ENCODE measurements at places on chromosomes 11 and 22. TPM values are rescaled to one million over a fixed set of nuclear protein-coding genes. Genes with fewer than 3 reads are reported as not detected.

DNA sequence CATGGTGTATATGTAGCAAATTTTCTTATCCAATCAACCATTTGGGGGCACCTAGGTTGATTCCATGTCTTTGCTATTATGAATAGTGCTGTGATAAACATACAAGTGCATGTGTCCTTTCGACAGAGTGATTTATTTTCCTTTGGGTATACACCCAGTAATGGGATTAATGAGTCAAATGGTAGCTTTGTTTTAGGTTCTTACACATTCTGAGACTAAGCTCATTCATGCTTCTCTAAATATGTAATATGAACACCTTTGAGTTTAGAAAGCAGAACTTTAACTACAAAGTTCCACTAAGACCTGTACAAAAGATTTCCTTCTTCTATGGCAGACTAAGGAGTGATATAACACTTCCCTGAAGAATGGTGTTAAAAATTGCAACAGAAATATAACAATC is 627.0 kb downstream of the KCNA4 start:
- peaks cover 17% of the 10 kb centered on the region for H3K27me3 ChIP-seq
- H3K4me3 ChIP-seq, result no peak overlapping the region
- DNase-seq, result no peak
- no peak overlapping the region for H3K27ac ChIP-seq
- no peaks in the 10 kb centered on the region for H3K36me3 ChIP-seq

GRCh38 chr11:30650266-30650665 is 64.1 kb upstream of the MPPED2 start:
- H3K36me3 ChIP-seq, result no peaks in the 10 kb centered on the region
- no peak overlapping the region for H3K27ac ChIP-seq
- no peak overlapping the region for H3K4me3 ChIP-seq
- no peaks in the 10 kb centered on the region for H3K4me1 ChIP-seq
- no peak for DNase-seq

GRCh38 chr22:39622881-39623367 is 52.4 kb downstream of the CACNA1I start:
- DNase-seq, result peak; percentile 74
- peaks cover 11% of the 10 kb centered on the region for H3K27me3 ChIP-seq
- H3K4me1 ChIP-seq, result peaks cover 3% of the 10 kb centered on the region
- H3K27ac ChIP-seq, result no peak overlapping the region

WT1 gene
- total RNA-seq, result not detected

MUC5AC gene
- not detected for total RNA-seq

BAIAP2L2 gene
- 0.52 TPM for total RNA-seq

DNA sequence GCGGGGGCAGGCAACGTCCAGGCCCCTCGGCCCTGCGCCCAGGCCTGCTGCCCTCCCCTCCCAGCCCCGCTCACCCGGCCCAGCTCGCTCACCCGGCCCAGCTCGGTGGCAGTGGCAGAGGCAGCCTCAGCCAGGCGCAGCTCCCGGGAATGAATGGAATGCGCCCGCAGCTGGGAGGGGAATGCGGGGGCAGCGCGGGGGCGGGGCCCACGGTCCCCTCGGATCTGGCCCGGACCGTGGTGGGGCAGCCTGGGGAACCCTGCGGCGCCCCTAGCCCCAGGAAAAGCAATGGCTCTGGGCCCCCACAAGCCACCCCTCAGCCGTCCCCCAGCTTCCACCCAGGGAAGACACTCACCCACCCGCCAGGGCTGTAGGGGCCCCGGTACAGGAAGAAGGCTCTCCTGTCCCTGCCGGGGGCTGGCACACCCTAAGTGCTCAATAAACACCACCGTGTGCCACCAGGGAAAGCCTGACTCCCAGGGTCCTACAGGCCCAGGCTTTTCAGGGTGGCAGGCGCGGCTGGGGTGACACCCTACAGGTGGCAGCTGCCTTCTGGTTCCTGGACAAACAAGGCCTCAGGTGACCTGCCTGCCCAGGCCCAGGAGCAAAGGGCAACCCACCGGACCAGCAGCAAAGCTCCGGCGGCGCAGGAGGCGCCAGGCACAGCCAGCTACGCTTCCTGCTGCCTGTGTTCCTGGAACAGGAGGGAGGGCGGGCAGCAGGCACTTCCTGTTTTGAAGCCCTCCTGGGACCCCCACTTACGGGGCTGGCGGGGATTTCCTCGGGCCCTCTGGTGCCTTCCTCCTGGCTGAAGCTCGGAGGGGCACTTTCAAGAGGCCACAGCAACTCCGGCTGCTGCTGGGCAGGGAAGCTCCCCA is 13.8 kb downstream of the PLXNB2 start:
- no peak overlapping the region for H3K27ac ChIP-seq
- peaks cover 19% of the 10 kb centered on the region for H3K4me1 ChIP-seq
- H3K4me3 ChIP-seq, result no peak overlapping the region
- H3K36me3 ChIP-seq, result no peaks in the 10 kb centered on the region

GRCh38 chr11:28114731-28115130 is 6.5 kb downstream of the METTL15 start:
- H3K36me3 ChIP-seq, result peaks cover 4% of the 10 kb centered on the region
- H3K4me3 ChIP-seq, result no peak overlapping the region
- H3K27me3 ChIP-seq, result no peaks in the 10 kb centered on the region
- H3K4me1 ChIP-seq, result peaks cover 28% of the 10 kb centered on the region

DNA sequence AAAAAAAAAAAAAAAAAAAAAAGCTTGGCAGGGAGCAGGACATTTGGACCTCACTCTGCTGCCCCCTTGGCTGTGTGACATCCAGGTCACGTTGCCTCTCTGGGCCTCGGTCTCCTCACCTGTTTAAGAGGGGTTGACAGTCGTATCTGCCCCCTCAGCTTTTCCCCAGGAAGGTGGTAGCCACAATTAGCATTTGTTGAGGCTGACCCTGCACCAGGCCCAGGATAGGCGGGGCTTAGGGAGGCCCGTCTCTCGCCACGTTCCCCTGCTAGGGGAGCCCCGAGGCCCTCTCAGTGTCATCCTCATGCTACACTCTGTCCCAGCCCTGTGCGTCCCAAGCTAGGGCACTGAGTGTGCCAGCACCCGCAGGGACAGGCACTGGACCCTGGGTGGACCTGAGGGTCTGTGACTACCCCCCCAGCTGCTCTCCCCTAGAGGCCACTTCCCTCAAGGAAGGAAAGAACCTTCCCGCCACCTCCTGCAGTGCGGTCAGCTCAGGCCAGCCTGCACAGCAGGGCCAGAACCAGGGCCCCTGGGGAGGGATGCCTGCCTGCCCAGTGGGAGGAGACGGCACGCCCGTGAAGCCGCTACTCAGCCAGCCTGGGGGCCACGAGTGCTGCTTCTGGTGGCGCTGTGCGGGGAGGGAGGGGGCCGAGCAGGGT is 38.5 kb upstream of the PPARA start:
- H3K27me3 ChIP-seq, result no peaks in the 10 kb centered on the region
- no peak for DNase-seq
- no peak overlapping the region for H3K27ac ChIP-seq
- H3K36me3 ChIP-seq, result no peaks in the 10 kb centered on the region

CYTH4 gene
- not detected for total RNA-seq

- H3K4me3 ChIP-seq, result no peak overlapping the region
- H3K27me3 ChIP-seq, result no peaks in the 10 kb centered on the region
- peaks cover 16% of the 10 kb centered on the region for H3K4me1 ChIP-seq
- H3K27ac ChIP-seq, result no peak overlapping the region
These were observed 691.6 kb downstream of the NTM start for GRCh38 chr11:132062031-132062430.

DNA sequence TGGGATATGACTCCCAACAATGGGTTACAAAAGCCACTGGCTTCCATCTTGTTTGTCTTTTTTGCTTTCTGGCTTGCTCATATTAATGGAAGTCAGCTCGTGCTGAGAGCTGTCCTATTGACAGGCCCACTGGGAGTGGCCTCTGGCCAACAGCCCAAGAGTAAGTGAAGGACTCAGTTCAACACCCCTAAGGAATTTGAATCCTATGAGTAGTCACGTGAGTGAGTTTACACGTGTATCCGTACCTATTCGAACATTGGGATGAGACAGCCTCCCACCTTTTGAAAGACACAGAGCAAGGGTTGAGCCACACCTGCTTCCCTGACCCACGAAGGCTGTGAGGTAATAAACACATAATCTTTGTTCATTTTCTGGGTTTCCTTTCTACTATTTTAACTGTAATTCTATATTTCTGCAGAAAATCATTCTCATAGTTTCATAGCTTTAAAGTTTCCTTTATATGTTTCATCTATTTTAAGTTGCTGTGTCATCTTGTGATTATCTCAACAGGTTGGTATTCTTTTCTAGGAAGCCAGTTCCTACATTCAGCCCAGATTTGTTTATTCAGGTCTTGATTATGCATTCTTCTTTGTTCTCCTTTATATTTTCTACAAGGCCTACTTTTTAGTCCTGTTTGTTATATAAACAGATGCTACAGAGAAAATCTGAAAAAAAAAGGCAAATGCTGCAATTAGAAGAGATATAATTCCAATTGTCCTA is 802.3 kb downstream of the CNTN5 start:
- no peaks in the 10 kb centered on the region for H3K4me1 ChIP-seq

DNA sequence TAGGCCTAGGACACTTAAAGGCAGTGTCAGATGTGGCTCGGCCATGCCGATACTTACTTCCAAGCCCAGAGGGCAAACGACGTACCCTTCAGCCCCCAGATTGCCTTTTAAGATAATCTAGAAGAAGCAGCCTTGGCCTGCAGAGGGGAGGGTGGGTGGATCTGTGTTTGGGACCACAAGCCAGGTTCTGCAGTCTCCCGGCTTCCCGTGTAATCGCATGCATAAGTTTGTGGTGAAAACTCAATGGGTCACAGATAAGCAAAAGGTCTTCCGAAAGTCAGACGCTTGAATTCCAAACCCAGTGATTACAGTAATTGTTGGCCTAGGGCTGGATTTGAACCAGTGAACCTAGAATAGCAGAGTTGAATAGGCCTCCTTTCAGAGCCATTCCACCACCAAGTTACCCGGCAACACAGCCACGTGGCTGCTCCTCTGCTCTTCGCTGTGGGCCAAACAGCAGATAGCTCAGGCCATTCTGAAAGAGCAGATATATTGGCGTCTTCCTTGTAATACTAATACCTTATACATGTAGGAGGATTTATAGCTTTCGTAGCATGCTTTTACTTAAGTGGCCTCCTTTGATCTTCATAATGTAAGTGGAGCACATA is 170.8 kb upstream of the CADM1 start:
- peaks cover 21% of the 10 kb centered on the region for H3K4me1 ChIP-seq
- peaks cover 9% of the 10 kb centered on the region for H3K27me3 ChIP-seq
- no peak overlapping the region for H3K27ac ChIP-seq

DNA sequence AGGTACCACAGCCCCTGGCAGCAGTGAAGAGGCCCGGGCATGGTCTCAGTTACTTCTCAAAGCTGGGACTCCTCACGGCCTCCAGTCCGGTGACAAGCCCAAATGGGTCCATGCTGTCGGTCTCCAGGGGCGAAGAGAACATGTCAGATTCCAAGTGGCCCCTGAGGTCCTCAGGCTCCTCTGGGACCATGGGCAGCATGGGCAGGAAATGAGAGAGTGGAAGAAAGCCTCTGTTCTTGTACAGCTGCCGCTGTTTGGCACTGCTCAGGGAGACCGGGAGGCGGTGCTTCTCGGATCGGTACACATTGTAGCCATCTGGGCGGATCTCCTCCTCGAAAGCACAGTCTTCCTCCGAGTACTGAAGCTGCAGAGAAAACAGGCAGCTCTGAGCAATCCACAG is 4.6 kb downstream of the FGF19 start:
- H3K27me3 ChIP-seq, result peaks cover 86% of the 10 kb centered on the region
- no peaks in the 10 kb centered on the region for H3K36me3 ChIP-seq
- DNase-seq, result no peak
- no peak overlapping the region for H3K27ac ChIP-seq

DNA sequence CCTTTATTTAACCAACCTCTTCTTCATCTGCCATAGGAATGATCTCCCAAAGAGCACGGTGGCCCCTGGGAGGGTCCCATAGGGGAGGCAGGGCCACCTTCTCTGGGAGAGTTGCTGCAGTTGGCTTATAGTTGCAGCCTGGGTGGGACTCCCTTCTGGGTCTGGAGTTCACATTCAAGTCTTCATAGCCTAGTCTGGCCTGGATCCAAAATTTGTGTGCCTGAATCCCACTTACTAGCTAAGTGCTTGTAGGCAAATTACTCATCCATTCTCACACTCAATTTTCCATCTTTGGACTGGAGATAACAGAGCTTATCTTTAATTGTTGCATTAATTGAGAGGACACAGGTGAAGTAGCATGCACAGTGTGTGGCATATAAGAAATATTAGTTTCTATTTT is 163.6 kb downstream of the GRIK4 start:
- H3K27me3 ChIP-seq, result peaks cover 26% of the 10 kb centered on the region
- DNase-seq, result no peak
- no peaks in the 10 kb centered on the region for H3K4me1 ChIP-seq
- no peak overlapping the region for H3K4me3 ChIP-seq

CNTF gene
- 4.4 TPM for total RNA-seq

DNA sequence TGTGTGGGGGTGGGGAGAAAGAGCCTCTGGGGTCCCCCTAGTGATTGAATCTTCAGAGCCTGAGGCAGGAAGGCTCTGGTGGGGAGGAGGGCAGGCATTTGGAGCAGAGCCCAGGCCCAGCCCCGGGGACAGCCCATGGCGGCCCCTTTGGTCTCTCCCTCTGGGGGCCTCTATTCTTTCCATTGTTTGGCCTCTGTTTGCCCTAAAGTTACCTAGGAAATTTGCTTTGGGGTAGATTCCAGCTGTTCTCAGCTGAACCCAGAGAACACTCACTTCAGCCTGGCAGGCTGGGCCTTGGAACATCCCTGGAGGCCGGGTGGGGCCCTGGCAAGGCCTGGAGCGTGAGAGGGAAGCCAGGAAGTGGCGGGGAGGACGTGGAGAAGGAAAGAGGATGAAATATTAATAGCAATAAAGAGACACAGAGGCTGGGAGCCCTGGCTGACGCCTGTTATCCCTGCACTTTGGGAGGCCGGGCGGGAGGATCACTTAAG is 22.9 kb upstream of the A4GALT start:
- H3K4me3 ChIP-seq, result no peak overlapping the region
- no peaks in the 10 kb centered on the region for H3K27me3 ChIP-seq
- no peak for DNase-seq
- H3K4me1 ChIP-seq, result peaks cover 30% of the 10 kb centered on the region

DNA sequence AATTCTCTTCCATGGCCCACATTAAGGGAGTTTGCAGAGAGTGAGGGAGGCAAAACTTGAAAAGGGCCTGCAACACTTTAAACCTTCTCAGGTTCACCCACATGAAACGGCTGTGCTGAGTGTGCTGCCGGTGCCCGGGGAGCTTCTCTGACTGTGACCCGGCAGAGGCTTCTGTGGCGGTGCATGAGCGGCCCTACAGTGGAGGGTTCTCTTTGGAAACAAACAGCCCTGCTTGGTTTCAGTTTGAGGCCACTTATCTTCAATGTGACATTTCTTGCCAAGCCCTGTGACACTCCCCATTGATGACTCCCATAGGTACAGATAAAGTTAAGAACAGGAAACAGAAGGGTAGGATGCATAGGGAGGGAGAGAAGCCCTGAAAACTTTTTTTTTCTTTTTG is 31.8 kb downstream of the FAM118A start:
- no peaks in the 10 kb centered on the region for H3K27me3 ChIP-seq
- H3K27ac ChIP-seq, result no peak overlapping the region
- H3K4me3 ChIP-seq, result no peak overlapping the region

TIGD3 gene
- 3.3 TPM for total RNA-seq

- H3K27me3 ChIP-seq, result peaks cover 5% of the 10 kb centered on the region
- H3K4me1 ChIP-seq, result peaks cover 22% of the 10 kb centered on the region
- no peak overlapping the region for H3K27ac ChIP-seq
- peak; percentile 8 for DNase-seq
These were observed 274.9 kb upstream of the MPPED2 start for GRCh38 chr11:30861064-30861463.

- H3K27me3 ChIP-seq, result no peaks in the 10 kb centered on the region
- peaks cover 6% of the 10 kb centered on the region for H3K36me3 ChIP-seq
- H3K27ac ChIP-seq, result no peak overlapping the region
These were observed 113.8 kb upstream of the PITPNB start for GRCh38 chr22:28032861-28033260.

All from neural crest cell (in vitro differentiated cells).